ENCODE measurements at places on chromosomes 4 and X.

DNA sequence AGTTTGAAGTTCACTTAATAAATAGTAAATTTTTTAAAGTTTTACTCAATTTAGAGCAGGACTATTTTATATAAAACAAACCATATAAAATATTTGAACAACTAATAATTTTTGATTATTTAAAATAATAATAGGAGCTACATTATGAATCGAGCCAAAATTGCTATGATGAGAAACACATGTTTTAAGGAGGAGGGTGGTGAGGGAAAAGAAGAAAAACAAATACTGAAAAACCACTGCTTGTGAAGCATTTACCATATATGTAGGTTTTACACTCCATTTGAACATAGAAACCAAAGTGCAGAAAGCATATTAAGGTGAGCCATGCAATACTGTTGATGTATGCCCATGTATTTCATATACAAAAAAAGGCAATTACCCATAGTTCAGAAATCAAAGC, 448.9 kb downstream of the FSTL5 start:
- DNase-seq, result peak; percentile 35

DNA sequence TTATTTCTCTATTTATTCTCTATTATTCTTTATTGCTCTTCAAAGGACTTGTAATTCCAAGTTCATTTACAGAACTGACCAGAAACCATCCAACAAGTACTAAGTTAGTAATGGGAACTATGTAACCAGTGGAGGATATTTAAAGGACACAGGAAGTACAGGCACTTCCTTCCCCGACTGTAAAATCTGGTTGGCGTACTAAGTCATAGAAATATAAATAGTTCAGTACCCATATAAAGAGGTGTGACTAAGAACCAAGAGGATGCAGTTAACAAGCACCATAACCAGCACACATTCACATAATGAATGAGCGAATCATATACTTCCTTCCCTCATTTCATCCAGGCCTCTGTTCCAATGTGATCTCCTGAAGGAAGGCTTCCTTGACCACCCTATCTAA, 3.6 kb upstream of the EIF4E start:
- peak; percentile 45 for DNase-seq

- no peak for DNase-seq
Observed at GRCh38 chrX:47632666-47633065, 2.9 kb upstream of the CFP start.

DNA sequence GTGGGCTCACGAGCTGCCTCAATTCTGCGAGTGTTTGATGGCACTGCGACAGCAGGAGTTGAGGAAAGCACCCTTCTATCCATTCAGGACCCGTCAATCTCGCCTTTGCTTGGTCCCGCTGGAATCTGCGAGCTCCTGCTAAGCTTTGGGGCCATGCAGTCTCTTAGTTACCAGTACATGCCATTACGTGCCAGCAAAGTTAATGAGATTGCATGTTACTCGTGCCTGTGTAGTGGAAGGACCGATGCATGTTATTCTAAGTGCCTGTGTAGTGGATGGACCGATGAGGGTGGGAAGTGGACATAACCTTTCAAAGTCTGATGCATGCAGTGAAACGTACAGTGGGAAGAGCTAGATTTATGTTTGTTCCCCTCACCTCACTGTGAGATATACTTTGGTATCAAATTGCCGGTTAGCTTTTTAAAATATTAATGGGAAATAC, 569 bp downstream of the RPS3A start:
- DNase-seq, result peak; percentile 28

- DNase-seq, result no peak
Observed at GRCh38 chr4:36237366-36238313, 6.7 kb downstream of the ARAP2 start.

DNA sequence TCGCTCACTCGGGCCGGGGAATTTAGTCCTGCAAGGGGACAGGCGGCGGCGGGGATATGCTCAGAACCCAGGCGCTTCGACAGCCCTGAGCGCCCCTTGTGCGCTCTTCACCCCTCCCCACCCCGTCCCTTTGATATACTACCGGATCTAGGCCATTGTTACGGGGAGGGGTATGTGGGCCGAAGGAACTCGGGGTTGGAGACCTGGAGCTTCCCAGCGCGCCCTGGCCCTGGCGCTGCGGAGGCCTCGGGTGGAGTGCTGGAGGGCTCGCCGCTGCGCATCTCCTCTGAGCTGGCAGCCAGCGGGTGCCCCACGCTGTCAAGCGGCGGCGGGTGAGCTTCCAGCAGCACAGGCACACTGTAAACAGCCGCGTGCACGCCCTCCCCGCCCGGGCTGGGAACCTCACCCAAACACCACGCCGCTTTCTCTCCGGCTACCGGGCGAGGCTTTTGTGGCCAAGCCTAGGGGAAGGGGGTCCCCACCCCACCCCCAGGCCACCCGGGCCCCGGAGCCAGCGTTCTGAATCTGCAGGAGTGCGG, 54.5 kb upstream of the BCOR start:
- no peak for DNase-seq
